ENCODE measurements at places on chromosomes 13 and 19. TPM values are rescaled to one million over a fixed set of nuclear protein-coding genes. Genes with fewer than 3 reads are reported as not detected.

GRCh38 chr19:44553478-44554171, 24.1 kb upstream of the CEACAM20 start:
- DNase-seq = no peak

DNA sequence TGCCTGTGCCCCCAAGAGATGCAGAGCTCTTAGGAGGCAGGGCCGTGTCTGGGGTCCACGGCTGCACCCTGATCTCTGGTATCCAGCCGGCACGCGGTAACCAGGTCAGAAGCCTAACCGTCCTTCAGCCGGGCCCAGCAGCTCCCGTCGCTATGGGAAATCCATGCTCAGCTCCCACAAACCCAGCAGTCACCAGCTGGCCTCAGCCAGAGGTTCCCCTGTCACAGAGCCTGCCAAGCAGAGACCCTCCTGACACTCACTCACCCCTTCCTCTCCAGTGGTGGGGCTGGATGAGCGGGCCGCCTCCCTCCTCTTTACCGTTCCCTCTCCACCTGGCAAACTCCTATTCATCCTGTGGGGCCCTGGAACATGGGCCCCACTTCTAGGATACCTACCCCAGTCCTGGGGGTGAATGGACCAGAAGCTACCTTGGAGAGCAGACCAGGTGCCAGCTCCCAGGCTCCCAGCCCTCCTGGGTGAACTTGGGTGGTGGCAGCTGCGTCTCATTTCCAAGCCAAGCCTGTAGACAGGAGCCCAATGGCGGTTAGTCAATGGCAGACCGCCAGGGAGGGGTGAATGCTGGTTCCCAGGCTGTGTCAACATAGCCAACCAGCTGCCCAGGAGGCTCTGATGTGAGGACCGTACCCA, 21.4 kb upstream of the TCF3 start:
- DNase-seq = no peak

GRCh38 chr19:39531834-39532232, 819 bp downstream of the EID2B start:
- no peak for DNase-seq

DNA sequence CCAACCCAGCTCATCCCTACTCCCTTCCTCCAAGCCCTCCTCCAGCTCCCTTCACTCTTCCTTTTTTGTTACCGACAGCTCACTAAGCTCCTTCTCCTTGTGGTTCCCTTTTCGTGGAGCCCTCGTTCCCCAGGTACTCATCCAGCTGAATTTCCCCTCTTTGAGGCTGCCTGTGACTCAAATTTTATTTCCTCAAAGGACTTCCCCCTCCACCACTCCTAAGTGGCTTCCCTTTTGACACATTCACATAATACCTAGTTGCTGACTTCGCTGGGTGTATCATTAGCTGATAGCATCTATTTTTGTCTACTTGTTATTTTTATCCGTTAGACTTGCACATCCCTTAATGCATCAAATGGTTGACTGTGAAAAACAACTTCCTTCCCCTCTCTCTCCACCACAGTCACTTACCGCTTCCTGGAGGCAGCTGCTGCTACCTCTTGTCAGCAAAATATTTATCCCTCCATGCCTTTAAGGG, 14.5 kb downstream of the FFAR2 start:
- DNase-seq = no peak

DAND5 gene
- total RNA-seq = 0.18 TPM

COL5A3 gene
- 0.73 TPM for total RNA-seq

USHBP1 gene
- 1.2 TPM for total RNA-seq

VSTM1 gene
- total RNA-seq = not detected

All from cerebellum (tissue), 4 donors.